ENCODE measurements at places on chromosomes 6 and 20. TPM values are rescaled to one million over a fixed set of nuclear protein-coding genes. Genes with fewer than 3 reads are reported as not detected.

The COL10A1 gene
- total RNA-seq: not detected

The LY6G6C gene
- total RNA-seq: not detected

The C4A gene
- total RNA-seq: 42.4 TPM

The DPPA5 gene
- total RNA-seq: not detected

The FAM217A gene
- not detected for total RNA-seq

The SLCO4A1 gene
- total RNA-seq: 30.7 TPM

The HLA-E gene
- total RNA-seq: 170 TPM

The ELMO2 gene
- total RNA-seq: 46.9 TPM
